Type B pancreatic cell (in vitro differentiated cells): ENCODE measurements at places on chromosomes 7 and 10.
A peak's percentile ranks its signal among the peaks of the same experiment; 100 is the strongest.

GRCh38 chr10:75466886-75467285 lies 35.5 kb downstream of the LRMDA start:
- no peak for DNase-seq

DNA sequence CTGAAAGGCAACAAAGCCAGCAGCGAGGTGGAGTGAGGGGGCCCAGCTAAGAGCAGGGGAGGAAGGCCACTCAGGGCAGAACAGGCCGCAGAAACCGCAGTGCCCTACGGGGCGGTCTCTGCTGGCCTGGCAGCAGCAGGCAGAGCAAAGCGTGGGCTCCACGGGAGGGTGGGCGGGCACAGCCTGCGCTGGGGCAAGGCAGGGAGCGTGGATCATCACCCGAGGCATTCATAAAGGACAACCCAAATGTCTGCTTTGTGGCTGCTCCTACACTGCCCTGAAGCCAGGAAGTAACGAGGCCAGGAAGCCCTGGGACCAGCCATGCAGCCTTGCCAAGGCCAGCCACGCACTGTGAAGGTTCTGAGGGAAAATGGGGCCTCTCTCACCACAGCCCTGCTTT lies 127.5 kb downstream of the MAD1L1 start:
- no peak for DNase-seq

GRCh38 chr7:99623091-99623693 lies 6.4 kb downstream of the ZSCAN25 start:
- DNase-seq = peak; percentile 10

- no peak for DNase-seq
These were observed 26.2 kb upstream of the ABLIM1 start for GRCh38 chr10:114684084-114684821.
